Skeletal muscle tissue (tissue), 5 donors: ENCODE measurements at places on chromosomes 7 and 10. TPM values are rescaled to one million over a fixed set of nuclear protein-coding genes. Genes with fewer than 3 reads are reported as not detected.

SLC29A4 gene
- total RNA-seq: 6.3 TPM

DHX32 gene
- 21.9 TPM for total RNA-seq

SPDYE2B gene
- not detected for total RNA-seq

NME8 gene
- total RNA-seq: not detected

PTN gene
- total RNA-seq: 21.9 TPM

KCP gene
- total RNA-seq: under 0.01 TPM

GPRIN2 gene
- total RNA-seq: 0.52 TPM

HMX3 gene
- not detected for total RNA-seq

RADIL gene
- 1.0 TPM for total RNA-seq

OR6B1 gene
- not detected for total RNA-seq

GDF2 gene
- not detected for total RNA-seq

OR9A2 gene
- total RNA-seq: not detected

PSD gene
- 3.7 TPM for total RNA-seq

CPED1 gene
- 14.6 TPM for total RNA-seq

OGDHL gene
- total RNA-seq: 0.52 TPM

PRSS37 gene
- total RNA-seq: not detected

TUBB8 gene
- not detected for total RNA-seq

HOXA9 gene
- 7.8 TPM for total RNA-seq

PNLIPRP2 gene
- total RNA-seq: not detected

TEX36 gene
- not detected for total RNA-seq

COBL gene
- 53.2 TPM for total RNA-seq
